Cerebellar nuclear complex (tissue), 1 donor: ENCODE measurements at places on chromosomes 1 and 21.

GRCh38 chr1:83554174-83554573 is 444.8 kb downstream of the TTLL7 start:
- DNase-seq, result no peak

- no peak for DNase-seq
Measured at GRCh38 chr1:90400131-90400530, 317.0 kb downstream of the BARHL2 start.

DNA sequence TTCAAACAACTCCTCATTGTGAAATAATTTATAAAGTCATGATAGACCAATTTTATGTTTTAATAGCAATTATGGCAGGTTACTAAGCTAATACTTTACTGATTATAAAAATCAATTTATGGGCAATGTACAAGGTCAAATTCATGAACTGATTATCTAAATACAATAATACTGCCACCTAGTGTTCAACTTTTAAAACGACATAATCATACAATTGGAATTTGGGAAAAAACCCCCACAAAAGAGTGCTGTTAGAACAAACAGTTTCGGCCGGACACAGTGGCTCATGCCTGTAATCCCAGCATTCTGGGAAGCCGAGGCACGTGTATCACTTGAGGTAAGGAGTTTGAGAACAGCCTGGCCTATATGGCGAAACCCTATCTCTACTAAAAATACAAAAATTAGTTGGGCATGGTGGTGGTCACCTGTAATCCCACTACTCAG is 14.0 kb downstream of the GTF2B start:
- no peak for DNase-seq

- DNase-seq, result no peak
Measured at GRCh38 chr1:101526813-101527212, 290.0 kb downstream of the S1PR1 start.

DNA sequence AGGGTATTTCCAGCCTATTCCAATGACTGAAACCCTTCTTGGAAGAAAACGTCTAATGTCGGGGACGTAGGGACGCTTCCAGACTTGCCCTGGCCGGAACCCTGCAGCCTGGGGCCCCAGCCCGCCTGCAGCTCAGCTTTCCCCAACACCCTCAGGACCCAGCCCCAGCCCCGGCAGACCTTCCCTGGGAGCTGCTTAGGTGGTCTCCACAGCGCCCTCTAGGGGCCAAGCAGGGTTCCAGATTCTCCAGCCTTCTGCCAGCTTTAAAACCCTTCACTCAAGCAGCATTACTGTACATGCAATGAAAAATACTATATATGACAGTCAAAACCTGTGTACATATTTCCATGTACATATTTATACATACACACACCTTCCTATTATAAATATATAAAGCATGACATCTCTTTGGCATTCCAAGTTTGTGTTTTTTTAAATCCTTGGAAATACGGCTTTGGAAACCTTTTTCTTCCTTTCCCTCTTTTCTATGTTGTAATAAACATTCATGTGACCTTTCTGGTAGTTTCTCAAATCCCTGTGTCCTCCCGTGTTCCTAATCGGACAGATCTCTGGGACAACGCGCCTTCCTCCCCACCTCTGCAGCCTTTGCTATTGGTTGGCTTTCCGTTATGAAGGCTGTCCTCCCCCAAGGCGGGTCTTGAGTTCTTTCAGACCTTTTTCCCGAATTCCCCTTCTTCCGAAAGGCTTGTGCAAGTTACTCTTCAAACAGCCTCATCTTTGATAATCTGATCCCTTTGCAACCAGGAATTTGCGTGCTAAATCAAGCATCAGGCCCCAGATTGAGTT is 60.3 kb downstream of the STUM start:
- no peak for DNase-seq

DNA sequence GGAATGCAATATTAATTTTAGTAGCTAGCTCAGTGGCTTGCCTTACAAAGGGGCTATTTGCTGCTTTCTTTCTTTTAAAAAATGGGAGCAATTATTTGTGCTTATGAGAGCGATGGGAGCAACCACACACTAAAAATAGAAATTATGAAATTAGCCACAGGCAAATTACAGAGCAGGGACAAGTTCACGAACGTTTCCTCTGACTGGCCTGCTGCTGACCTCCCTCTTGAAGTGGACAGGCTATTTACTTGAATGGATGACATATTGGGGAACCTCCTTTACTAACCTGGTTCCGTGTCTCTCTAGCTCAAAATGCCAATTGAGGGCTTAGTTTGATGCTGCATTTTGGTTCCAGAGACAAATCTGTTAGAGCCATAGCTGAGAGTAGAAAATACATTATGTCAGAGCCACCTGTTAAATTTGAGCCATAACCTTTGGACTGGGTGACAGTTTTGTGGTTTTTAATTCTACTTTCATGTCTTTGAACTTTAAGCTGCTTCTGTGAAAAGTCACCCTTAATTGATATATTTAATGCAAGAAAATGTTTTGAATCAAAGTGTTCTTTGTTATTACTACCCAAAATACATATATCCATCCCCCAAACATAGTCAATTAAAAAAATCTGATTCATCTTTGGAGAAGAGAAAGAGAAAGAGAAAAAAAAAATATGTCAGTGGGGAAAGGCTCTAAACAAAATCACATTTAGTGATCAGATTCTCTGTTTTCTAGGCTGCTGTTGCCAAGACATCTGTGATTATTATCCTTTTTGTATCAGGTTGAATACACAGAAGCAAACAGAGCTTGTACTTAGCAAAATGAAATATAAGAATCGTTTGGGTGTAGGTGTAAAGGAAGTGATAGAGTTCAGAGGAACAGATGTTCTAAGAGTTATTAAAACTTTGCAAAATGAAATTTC is 351.9 kb downstream of the ADGRL2 start:
- DNase-seq, result no peak

- no peak for DNase-seq
Measured at GRCh38 chr1:87148661-87149060, 180.0 kb upstream of the LMO4 start.

DNA sequence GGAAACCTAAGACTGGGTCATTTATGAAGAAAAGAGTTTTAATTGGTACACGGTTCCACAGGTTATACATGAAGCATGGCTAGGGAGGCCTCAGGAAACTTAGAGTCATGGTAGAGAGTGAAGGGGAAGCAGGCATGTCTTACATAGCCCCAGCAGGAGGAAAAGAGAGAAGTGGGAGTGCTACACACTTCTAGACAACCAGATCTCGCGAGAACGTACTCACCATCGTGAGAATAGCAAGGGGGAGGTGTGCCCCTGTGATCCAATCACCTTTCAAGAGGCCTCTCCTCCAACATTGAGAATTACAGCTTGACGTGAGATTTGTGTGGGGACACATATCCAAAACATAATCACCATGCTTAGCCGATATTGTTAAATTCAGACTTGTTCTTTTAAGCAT is 62.8 kb downstream of the DYRK1A start:
- no peak for DNase-seq

DNA sequence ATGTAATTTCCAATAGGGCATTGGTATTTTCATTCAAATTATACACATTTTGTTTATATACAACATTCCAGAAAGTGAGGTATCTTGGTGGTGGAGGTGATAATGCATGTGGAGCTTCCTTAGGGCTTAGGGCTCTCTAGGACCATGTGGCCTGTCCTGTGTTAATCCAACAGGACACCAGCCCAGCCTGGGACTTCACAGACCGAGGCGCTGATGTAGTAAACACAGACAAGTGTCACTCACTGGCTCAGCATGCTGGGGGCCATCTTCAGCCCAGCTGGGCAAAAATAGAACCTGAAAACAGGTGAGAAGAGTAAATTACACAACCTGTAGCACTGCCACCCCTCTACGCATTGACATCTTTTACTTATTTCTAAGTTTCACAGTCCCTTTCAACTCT is 66.7 kb downstream of the MAB21L3 start:
- no peak for DNase-seq

DNA sequence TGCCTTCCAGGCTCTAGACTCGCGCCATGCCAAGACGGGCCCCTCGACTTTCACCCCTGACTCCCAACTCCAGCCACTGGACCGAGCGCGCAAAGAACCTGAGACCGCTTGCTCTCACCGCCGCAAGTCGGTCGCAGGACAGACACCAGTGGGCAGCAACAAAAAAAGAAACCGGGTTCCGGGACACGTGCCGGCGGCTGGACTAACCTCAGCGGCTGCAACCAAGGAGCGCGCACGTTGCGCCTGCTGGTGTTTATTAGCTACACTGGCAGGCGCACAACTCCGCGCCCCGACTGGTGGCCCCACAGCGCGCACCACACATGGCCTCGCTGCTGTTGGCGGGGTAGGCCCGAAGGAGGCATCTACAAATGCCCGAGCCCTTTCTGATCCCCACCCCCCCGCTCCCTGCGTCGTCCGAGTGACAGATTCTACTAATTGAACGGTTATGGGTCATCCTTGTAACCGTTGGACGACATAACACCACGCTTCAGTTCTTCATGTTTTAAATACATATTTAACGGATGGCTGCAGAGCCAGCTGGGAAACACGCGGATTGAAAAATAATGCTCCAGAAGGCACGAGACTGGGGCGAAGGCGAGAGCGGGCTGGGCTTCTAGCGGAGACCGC is 2.0 kb upstream of the OLIG2 start:
- no peak for DNase-seq

DNA sequence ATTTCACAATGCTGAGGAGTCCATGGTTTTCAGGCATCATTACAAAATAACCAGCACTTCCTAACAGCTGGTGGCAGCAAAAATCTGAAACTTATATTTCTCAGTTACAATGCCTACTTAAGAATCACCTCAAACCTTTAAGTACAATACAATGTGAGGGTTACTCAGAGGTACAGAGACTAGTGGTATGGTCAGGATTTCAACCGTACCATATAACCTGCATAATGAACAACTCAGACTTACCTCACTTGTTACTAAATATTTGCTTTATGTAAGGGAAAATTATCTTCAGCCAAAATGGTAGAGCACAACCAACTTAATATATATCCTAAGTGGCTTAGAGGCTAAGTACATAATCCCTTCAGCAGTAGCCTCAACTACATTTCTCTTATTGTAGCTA is 344.5 kb downstream of the SMYD3 start:
- DNase-seq, result no peak
